MCF 10A (cell line): ENCODE measurements at places on chromosomes 2 and 18. TPM values are rescaled to one million over a fixed set of nuclear protein-coding genes. Genes with fewer than 3 reads are reported as not detected.
A peak's percentile ranks its signal among the peaks of the same experiment; 100 is the strongest.

DNA sequence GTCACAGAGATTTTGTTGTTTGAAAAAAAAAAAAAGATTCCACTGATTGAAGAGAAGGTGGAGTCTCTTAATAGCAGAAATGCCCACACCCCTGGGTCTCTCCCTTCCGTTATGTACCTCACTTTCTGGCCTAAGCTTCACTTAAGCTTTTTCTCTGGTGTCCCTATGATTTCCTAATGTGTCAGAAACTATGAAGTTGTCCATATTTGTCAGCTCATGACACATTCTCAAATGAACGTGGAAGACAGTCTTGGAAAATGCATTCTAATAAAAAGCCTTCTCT lies 5.4 kb upstream of the MALL start:
- DNase-seq: no peak

ALPG gene
- total RNA-seq: not detected in 2 replicates

- DNase-seq: no peak
Observed at GRCh38 chr2:90077948-90078347, 1386.5 kb downstream of the RPIA start.

- DNase-seq: no peak
Observed at GRCh38 chr2:237437566-237437965, 23.6 kb upstream of the COL6A3 start.

PRPF40A gene
- total RNA-seq: 140 and 147 TPM in 2 replicates

DNA sequence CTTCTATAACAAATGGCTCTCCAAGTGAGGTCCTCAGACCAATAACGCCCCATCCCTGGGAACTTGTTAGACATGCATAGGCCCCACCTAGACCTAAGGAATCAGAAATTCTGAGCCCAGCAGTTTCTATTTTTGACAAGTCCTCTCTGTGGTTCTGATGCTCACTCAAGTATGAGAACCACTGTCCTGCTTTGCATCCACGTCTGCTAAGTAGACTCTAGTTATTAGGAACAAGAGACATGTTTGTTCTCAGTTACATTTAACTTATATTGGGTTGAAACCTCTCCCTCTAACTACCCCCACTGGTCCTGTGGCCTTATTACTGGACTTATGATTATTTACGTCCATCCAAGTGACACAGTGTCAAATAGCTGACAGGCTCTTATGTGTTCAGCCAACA lies 70.3 kb downstream of the TMEM17 start:
- no peak for DNase-seq

DNA sequence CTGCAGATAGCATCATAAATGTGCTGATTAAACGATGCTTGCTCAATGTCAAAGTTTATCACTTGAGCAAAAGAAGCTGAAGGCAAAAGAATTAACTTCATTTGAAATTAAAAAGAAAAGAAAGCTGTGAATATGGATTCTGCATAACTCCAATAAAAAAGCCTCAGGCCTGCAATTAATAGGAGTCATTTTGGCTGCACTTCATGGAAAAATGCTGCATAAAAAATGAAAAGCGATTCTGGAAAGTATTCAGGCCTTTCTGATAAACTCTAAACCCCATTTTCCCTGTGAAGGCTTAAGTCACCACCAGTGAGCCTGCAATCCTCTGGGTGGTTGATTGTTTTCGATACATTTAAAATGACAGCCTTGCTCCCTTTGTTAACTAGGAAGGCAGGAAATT lies 1793.4 kb downstream of the SUCLG1 start:
- no peak for DNase-seq

SIGLEC15 gene
- not detected in 2 replicates for total RNA-seq

DNA sequence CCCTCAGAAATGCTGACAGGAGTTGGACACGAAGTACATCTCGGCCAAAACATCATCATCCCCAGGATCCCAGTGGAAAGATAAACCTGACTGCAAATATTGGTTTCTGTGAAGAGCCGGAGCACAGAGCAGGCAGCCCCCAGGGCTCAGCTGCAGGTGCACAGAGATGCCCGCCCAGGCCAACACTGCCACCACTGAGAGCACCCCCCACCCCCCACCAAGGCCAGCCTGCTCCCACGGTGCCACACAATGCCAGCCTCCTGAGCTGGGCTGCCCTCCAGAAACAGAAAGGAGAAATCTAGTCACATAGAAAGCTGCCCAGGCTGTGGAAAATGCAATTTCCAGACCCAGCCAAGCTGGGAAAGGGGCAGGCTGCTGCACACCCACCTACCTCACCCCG lies 71.7 kb downstream of the GALNT14 start:
- no peak for DNase-seq

DNA sequence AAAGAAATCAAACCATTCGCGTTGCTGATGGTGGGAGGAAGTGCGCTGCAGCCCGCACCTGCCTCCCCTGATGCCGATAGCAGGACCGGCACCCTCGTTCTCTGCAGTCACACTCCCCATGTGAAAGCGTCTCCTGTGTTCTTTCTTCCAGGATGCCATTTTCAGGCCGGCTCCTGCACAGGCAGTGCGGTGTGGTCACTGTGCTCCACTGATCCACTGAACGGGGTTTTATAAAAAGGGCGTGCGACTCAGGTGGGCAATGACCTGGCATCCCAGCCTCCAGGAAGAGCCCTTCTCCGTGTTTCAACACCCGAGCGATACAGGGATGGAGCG lies 88.3 kb upstream of the SNTG2 start:
- DNase-seq: no peak

- peak; percentile 1 for DNase-seq
Observed at GRCh38 chr2:196660244-196660643, 20.7 kb downstream of the CCDC150 start.

TUBA4B gene
- total RNA-seq: not detected in 2 replicates

DES gene
- not detected in 2 replicates for total RNA-seq

GRCh38 chr2:222514901-222515300 lies 90.6 kb downstream of the SGPP2 start:
- peak; percentile 12 for DNase-seq

- peak; percentile 26 for DNase-seq
Observed at GRCh38 chr2:12890481-12890991, 173.8 kb downstream of the TRIB2 start.

IL36RN gene
- not detected in 2 replicates for total RNA-seq

LYPD1 gene
- total RNA-seq: not detected in 2 replicates

- peak; percentile 78 for DNase-seq
Observed at GRCh38 chr2:201127570-201127969, 11.6 kb downstream of the CFLAR start.

DNA sequence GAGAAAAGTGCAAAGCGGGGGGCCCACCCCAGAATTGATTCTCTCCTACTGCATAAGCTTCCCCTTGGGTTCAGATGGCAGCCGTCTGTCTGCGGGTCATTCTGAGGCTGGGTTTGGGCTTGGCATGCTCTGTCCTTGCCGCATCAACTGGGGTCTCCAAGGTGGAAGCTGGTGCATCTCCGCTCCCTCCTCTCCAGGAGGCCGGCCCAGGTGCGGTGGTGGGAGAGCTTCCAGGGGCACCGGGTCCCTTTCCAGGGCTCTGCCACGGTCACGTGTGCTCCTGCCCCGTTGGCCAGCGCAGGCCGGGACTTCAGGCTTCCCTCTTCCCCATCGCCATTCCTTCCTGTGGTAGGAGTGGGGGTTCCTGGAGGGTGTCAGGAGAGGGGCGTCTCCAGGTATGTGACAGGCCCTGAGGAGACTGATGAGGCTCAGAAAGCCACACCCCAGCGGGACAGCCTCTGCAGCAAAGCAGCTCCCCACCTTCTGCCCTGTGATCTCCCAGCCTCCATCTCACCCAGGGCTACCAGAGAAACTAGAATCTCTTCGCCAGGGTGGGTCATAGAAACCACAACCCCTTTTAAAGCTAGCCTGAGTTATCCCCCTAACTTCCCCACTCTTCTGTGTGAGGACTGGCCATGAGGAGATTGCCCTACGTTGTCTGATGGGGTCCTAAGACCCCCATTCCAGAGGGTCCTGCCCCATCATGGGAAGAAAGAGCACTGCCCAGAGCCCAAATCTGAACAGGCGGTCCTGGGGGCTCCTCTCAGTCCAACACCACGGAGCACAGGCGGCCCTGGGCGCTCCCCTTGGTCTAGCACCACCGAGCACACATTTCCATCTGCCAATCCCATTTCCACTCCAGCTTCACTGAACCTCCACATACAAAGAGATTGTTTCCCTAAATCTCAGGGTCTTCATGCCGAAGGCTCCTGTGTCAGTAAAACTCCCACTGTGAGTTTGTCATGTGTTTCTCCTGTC lies 76.6 kb downstream of the SLC66A2 start:
- DNase-seq: no peak

DNA sequence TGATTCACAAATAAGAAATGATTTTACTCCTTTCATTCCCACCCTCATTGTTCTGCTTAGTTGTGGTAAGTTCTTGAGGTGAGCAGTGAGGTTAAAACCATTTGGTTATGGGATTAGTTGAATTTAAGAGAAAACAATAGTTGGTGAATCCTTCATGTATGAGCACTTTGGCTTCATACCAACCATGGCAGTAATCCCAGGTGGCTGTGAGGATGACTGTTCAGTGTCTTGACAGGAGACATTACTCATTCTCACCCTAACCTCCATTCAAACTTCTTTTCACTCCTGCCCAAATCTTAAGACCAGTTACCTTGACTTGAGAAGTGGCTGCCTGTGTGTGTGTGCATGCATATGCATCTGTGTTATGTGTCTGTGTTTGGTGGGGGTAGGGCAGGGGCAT lies 143.1 kb downstream of the SETBP1 start:
- DNase-seq: peak; percentile 84

RGPD4 gene
- 0.10 and 0.14 TPM in 2 replicates for total RNA-seq

DNA sequence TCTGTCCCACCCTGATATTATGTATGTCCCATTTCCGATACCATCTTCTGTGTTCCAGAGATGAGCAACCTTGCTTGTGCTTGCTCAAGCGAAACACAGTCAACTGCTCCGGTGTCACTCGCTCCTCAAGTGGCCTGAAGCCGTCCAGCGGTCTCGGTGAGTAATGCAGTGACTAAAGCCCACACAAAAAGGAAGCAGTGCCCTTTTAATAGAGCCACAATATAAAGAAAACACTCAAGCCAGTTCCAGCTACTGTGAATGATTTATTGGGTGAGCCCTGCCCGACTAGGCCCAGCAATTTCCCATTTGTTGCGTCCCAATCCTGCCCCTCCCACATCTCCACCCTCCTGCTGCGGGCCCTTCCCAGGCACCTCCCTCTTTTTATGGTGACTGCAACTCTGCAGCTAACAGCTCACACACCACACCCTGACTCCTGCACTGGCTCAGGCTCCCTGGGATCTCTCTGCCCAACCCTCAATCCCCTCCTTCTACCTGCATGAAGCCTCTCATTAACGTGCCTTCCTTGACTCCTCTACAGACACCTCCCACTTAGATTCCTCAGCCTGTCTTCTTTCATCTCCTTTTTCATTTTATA lies 44.2 kb upstream of the DSC1 start:
- DNase-seq: peak; percentile 94

DNA sequence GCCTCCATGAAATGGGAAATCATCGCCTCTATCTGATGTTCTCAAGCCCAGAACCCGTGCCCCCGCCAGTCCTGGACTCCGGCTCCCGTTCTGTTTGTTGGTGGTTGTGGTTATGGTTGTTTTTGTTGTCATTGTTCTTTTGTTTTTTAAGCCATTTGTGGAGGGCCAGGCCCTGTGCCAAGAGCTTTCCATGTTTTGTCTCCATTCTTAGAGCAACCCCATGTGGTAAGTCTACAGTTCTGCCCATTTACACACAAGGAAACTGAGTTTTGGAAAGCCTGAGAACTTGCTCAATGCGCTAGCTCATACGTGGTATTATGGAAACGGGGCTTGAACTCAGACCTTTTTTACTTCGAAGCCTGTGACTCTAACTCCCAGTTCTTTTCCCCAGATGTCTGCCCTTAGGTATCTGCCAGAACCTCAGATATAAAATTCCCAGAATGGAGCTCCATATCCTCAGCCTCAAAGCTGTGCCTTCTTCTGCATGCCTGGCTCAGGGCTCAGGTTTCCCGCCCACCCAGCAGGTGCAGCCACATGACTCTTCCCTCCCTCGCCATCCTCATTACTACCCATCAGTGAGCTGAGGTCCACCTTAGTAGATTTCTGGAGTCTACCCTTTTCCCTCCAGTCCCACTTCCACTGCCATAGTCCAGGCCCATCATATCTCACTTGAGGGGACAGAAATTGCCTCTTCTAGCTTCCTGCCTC lies 194.1 kb downstream of the KLHL29 start:
- no peak for DNase-seq

CLEC4F gene
- total RNA-seq: not detected in 2 replicates

GTF3C2 gene
- 47.5 and 47.8 TPM in 2 replicates for total RNA-seq

DNA sequence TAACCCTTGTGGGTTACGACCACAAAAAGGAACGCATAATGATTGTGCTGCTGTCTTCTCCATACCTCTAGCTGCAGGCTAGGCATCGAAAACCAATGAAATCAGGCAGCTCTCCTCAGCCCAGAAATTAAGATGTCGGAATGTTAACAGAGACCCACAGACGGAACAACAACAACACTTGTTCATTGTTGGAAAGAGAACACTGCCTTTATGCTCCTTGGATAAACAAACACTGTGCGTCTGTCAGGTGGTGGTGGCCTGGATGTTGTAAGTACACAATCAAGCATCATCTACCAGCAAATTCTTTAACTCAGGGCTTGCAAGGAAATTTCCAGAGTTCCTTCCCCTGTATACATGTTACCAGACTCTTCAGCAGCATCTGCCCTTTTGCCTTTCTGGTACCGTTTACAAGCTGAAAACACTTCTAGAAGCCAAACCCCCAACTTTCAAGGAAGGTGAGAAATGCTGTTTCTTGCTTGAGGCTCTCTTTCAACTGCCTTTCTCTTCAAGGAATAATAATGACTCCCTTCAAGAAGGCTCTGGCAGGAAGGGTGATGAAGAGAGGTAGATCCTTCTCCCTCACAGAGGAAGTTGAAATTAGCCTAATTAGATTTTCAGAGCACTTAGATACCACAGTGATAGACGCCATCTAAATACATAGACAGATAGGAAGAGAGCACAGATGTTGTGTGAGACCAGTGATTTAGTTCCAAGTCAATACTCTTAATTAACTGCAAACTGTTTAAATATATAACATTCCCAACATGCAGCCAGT lies 332.7 kb downstream of the ZNF521 start:
- no peak for DNase-seq

POTEC gene
- total RNA-seq: not detected in 2 replicates

DNA sequence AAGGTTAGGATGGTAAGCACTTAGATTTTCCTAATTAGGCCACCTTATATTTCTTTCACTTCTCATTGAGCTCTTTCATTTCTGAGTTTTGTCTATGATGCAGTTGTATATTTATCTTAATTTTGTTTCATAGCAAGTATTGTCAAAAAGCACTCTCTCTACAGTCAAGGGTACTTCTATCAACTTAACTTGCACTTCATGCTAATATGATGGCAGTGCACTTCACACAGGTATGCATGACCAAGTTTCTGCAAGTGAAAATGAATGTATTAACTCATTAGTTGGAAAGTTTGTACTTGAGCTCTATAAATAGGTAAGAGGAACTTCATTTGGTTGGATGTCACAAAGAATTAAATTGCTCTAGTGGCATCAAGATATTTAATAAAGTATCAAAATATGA lies 51.5 kb upstream of the CDH19 start:
- no peak for DNase-seq

GREB1 gene
- total RNA-seq: 1.7 and 2.3 TPM in 2 replicates
